ENCODE measurements at places on chromosomes 12 and 14.

GRCh38 chr12:6459004-6459337 lies 7.1 kb downstream of the TAPBPL start:
- DNase-seq: no peak

GRCh38 chr12:46524778-46525177 lies 152.2 kb upstream of the SLC38A2 start:
- no peak for DNase-seq

GRCh38 chr12:105419606-105420005 lies 89.1 kb downstream of the C12orf75 start:
- no peak for DNase-seq

DNA sequence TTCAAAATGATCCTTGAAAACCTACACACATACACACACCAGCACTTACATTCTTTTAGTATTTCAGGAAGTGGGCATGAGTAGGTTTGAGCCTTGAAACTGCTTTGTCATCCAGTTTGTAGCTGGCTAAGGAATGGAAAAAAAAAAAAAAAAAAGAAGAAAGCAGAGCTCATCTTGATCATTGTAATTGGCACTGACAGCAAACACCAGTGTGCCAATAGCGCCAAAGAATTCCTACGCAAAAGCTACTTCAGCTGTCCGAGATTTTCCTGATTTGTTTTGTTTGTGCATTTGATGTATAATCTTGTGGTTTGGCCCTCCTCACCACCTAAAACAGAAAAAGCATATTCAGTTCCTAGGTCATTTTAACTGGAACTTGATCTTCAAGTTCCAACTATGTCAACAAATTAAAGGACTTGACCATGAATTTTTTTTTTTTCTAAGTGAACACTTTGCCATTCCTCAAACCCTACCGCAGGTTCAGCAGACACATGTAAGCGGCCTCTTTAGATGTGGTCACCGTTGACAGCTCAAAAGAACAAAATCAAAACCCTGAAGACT lies 57.3 kb downstream of the FLRT2 start:
- DNase-seq: no peak

GRCh38 chr14:76181546-76181945 lies 29.8 kb downstream of the GPATCH2L start:
- no peak for DNase-seq

GRCh38 chr12:112046003-112046402 lies 32.8 kb downstream of the ERP29 start:
- DNase-seq: no peak

- no peak for DNase-seq
Observed at GRCh38 chr14:87179936-87180335, 813.0 kb downstream of the GALC start.

- DNase-seq: no peak
Observed at GRCh38 chr14:55366271-55366670, 45.4 kb downstream of the ATG14 start.

GRCh38 chr12:79435742-79436141 lies 255.0 kb downstream of the PAWR start:
- no peak for DNase-seq

DNA sequence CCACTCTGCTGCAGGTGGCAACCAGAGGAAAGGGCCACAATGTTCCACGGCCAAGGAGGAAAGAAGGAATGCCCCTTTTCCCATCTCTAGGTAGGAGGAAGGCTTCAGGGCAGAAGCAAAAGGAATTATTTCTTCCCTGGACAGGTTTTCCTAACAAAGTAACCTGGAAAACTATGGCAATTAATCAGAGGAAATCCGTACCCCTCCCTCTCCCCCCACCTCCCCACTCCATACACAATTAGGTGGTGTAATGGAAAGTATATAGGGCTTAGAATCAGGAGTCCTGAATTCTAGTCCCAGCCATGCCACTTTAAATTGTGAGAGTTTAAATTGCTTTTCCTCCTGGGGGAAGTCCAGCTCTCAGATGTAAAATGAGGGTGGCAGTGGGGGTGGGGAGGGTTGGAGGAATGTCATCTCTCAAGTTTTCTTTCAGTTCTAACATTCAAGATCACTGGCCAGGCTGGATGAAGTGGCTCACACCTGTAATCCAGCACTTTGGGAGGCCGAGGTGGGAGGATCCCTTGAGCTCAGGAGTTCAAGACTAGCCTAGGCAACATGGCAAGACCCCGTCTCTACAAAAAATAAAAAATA lies 1.7 kb downstream of the DHH start:
- DNase-seq: no peak

GRCh38 chr14:72742118-72742837 lies 151.6 kb downstream of the DPF3 start:
- DNase-seq: no peak

DNA sequence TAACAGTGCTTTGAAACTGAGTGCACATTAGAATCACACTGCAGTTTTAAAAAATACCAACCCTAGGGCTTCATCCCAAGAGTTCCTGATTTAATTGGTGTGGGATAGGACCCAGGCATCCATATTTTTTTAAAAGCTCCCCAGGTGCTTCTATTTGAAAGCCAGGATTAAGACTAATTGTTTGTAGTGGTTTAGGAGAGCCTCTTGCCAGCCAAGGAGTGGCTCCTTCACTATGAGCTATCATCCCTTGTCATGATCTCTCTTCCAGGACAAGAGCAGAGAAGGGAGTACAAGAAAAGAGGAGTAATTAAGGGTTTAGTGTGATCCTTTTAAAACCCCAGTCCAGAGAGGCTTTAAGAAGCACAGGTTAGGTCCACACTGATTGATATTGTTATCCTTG lies 178.0 kb downstream of the CAND1 start:
- no peak for DNase-seq

DNA sequence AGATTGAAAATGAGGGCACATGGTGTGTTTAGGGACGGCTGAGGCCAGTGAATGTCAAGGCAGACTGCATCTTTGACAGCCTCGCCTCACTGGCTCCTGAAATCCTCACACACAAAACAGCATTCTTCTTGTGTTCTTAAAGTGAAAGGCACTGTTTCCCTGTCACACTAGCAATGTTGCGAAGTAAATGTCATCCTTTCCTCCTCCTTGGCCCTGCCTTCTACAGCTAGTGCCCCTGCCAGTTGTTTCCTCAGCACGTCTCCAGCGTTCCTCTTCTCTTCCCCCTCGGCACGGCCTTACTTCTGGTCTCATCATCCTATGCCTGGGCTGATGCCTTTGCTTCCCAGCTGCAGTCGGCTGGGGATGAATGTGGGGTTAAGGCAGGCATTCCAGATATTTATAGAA lies 129.4 kb upstream of the DNM1L start:
- DNase-seq: no peak

GRCh38 chr12:69170293-69170692 lies 69.1 kb upstream of the CPSF6 start:
- no peak for DNase-seq

- DNase-seq: no peak
Observed at GRCh38 chr12:46785382-46785781, 40.4 kb downstream of the SLC38A4 start.

- no peak for DNase-seq
Observed at GRCh38 chr14:28375295-28375694, 391.3 kb upstream of the FOXG1 start.

DNA sequence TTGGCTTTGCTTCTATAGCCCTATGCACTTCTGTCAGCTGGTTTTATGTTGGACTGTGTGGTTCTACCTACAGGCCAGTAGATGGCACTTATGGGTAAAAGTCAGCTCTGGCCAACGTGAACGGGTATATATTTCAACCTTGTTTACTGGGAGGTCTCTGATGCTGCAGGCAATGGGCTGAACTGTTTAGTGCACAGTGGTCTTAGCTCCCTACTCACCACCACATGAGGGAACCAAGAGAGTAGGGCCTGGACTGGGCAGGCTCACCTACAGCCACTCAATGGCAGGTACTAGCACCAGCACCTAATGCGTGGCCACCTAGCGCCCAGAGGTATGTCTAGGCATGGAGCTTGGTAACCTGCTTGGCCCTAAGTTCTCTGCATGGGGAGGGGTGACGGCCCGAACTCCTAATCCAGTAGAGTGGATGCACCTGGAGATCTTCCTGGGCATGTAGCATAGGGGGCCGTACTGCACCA lies 481.8 kb downstream of the TMEM117 start:
- DNase-seq: no peak

DNA sequence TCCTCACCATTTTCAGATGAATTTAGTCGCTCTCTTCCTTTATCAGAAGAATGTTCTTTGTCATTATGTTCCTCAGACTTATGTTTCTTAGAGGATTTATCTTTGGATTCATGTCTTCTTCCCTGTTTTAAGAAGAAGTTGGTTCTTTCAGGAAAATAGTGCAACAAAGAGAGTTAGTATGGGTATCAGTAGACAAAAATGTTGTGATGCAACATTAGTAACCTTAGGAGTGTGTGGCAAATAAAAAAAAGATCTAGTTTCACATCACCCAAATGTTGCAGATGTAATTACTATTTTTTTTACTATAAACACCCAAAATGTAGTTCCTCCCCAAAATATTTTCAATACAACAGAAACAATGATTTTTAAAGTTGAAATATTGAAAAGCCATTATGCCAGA lies 7.8 kb downstream of the RSRC2 start:
- no peak for DNase-seq

- no peak for DNase-seq
Observed at GRCh38 chr14:90201344-90201743, 55.0 kb upstream of the PSMC1 start.

GRCh38 chr12:14629832-14630710 lies 62.4 kb upstream of the PLBD1 start:
- no peak for DNase-seq

GRCh38 chr12:56271031-56271430 lies 4.3 kb downstream of the COQ10A start:
- DNase-seq: no peak

- DNase-seq: no peak
Observed at GRCh38 chr12:41917938-41918341, 226.7 kb downstream of the GXYLT1 start.

DNA sequence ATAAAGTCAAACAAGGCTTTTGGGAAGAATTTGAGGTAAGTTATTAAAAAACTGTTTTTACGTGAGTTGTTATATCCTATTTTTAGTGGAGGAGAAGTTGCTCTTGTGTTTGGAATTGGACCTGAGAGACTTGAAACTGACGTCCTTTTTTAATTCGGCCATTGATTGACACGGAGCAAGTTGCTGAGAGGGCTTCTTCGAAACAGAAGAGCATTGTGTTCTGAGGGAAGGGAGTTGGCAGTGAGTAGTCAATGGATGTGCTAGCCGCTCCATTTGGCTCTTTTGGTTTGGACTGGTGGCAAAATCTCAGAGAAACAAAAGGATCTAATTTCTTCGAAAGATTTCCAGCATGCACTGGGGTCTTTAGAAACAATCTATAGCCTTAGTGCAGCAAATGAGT lies 37.3 kb downstream of the PTPN11 start:
- no peak for DNase-seq

DNA sequence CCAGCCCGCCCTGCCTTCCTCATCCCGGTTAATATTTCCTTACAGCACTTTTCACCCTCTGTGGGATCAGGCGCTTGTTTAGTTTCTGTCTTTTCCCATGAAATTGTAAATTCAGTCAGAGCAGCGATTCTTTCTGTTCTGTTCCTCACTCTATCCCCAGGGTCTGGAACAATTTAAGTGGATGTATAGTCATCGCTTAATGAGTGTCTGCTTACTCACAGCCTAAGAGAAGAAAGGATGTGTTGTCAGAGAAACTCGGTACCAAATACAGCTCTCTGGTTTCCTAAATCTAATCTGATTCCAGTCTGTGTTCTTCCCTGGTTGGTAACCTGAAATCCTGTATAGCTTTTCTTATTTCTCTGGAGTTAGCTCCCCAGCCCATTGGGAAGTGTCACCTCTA lies 44.9 kb downstream of the FOS start:
- no peak for DNase-seq

DNA sequence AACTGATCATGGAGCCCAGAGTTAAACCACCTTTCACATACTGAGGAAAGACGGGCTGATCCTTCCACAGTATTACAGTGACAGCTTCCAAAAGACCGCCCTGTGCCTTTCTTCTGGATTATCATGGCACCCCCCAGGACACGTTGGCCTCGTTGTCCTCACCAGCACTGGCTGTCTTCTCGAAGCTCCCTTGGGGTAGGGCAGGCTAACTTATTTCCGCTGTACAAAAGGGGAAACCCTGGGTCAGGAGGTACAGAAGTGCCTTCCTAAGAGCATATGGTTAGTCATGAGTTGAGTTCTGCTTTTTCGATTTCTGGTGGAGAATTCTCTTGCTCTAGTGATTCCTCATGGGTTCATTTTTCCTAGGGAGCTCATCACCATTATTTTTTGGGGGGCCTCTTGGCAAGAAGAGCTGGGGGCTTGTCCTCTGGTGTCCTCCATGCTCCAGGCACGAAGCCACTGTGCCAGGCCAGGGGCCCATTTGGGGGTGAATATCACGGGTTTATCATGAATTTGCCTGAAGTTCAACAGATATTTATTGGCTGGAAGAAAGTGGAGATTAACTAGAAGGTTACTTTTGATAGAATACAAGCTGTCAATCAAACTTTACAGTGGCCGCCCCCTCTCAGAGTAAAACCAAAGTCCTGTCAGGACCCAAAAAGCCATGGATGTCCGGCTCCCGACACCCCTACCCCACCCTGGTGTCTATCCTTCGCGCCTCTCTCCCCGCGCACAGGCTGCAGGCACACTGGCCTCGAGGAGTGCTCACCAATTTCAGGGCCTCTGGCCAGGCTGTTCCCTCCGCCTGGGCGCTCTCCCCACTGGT lies 8.8 kb upstream of the TRAF3 start:
- DNase-seq: no peak

GRCh38 chr12:92444763-92445162 lies 258.0 kb upstream of the PLEKHG7 start:
- DNase-seq: no peak

DNA sequence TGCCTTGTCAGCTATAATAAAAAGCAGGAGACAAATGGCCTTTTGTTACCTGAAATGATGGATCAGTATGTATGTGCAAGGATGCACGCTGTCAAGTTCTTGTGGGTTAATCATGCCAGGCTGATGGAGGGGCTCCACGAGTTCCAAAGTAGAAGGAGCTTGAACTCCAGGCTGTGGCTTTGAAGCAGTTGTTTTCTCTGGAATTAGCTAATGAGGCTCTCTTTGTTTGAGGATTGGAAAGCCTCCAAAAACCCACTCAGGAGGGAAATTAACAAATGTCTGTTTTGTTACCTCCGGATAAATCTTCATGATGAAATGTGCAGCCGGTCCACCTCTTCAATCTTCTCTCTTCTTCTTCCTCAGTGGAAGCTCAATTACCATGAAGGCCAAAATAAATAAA lies 605.5 kb downstream of the DIO2 start:
- no peak for DNase-seq

- no peak for DNase-seq
Observed at GRCh38 chr12:70615174-70615866, 21.9 kb downstream of the PTPRB start.

DNA sequence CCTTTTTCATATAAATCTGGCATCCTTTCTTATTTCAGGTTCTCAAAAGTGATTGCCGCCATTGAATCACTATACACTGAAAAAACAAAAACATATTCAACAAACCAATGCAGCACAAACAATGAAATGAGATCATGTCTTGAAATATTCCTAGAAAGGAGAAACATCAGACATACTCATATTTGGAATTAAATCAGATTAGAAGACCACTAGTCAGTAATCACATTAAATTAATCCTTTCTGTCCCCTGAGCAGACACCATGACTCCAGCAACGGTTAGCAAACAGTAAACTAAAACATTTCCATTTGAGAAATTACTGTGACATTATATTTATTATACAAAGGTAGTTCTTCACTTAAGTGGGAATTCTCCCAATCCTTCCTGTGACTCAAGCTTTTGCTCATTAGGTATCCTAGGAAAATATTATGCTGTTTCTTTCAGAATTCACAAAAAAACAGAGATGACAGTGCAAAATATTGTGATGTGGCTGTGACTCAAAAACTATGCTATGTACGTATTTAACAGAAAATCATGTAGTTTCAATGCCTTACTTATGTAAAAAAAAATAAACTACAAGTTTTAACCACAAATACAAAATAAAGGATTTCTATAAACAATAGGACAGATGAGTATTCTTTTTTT lies 29.7 kb downstream of the CPNE8 start:
- no peak for DNase-seq
